ENCODE measurements at places on chromosomes 11 and 22.
A peak's percentile ranks its signal among the peaks of the same experiment; 100 is the strongest.

DNA sequence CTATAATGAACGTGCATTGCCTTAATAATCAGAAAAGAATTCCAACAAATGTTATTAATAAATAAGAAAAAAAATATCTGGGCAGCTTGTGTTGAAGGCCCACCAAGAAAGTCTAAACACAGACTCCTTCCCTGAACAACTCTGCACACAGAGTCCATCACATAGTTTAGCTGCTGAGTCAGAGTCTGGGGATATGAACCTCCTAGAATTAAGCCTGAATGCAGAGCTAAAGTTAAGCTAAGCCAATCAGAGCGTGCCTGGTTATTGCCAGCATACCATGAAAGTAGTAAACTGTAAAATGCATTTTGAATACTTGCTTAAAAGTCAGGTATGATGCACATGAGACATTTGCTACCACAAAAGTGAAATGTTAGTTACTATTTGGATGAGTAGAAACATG lies 25.6 kb upstream of the TENM4 start:
- DNase-seq = no peak

DNA sequence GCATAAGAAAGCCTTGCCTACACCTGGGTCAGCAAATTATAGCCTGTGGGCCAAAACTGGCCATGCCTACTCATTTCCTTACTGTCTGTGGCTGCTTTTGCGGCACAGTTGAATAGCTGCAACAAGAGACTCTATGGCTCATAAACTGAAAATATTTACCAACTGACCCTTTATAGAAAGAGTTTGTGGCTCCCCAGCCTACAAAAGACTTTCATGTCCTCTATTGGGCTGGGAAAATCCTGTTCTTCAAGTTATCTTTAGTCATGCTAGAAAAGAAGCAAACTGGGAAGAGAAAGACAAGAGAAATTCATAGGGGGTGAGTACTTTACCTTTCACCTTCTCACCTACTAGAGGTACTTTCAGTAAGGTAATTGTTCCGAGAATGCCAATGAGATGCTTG lies 175.1 kb downstream of the SWAP70 start:
- no peak for DNase-seq

GRCh38 chr11:86596861-86597586 lies 75.4 kb downstream of the ME3 start:
- no peak for DNase-seq

DNA sequence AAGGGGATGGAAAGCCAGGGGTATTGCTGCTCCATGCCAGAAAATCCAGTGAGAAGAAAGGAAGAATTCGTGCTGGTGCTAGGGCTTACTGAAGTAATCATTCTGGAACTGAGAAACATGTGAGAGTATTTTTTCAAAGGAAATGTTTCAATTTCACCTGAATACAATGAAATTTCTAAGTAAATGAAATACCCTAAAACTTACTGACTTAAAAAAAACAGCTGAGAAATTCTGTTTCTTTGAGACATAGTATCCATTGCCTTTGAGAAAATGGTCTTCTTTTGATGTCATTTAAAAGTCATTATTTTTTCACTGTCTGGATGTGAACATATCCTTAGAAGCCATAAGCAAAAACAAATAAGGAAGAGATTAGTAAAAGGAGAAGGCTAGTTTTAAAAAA lies at the start of gene OR51V1:
Gene OR51V1, minus strand, starts transcription at position 101 of the 400 bp plus-strand sequence. Its CDS starts 0 bp downstream, at position 101.
- no peak for DNase-seq

DNA sequence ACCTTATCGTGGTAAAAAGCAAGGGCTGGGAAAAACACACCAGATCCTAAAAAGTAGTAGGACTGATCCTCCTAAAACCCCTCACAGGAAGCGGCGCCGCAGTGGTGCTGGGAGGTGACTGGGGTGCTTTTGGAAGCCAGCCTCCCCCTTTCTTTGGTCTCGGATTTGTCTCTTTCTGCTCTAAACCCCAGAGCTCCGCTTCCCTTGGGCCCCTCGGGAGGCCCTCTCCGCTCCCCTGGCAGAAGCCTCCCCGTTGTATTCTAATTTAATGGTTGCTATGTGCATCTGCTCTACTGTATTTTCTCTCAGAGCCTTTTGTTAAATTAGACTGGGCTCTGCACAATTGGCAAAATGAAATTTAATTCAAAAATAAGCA lies 587.7 kb downstream of the OPCML start:
- DNase-seq = no peak

DNA sequence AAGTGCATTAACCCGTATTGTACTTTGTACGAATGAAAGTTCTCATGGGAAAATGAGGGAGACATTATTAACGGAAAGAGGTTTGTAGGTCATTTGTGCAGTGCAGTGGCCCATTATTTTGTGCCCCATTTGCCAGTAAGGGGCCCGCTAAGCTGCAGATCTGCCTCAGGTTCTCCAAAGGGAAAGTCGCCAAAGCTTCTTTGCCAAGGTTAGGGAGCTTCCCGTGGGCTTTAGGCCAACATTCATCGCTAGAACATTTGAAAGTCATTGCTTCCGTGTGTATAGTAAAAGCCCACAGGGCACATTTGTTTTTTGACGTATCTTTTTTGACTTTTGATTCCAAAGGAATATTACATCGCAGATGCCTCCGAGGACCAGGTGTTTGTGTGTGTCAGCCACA lies 61.0 kb upstream of the SORL1-AS1 start:
- DNase-seq = no peak

- no peak for DNase-seq
Measured at GRCh38 chr22:44707752-44708151, 5.7 kb downstream of the PRR5 start.

DNA sequence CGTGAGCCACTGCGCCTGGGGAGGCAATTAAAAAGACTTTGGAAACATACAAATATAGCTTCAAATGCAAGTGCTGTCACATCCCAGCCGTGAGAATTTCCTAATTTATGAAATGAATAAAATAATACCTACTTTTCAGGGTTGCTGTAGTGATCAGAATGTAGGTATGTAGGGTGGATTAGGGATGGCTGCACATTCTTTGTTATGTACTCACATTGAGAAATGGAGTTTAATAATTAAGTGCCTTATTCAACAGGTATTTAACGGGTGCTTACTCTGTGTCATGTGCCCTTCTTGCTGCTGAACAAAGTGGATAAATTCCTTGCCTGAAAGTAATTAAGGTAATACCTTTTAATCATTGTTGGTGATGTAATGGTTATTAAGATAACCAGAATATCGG lies 37.0 kb downstream of the MMP7 start:
- no peak for DNase-seq

DNA sequence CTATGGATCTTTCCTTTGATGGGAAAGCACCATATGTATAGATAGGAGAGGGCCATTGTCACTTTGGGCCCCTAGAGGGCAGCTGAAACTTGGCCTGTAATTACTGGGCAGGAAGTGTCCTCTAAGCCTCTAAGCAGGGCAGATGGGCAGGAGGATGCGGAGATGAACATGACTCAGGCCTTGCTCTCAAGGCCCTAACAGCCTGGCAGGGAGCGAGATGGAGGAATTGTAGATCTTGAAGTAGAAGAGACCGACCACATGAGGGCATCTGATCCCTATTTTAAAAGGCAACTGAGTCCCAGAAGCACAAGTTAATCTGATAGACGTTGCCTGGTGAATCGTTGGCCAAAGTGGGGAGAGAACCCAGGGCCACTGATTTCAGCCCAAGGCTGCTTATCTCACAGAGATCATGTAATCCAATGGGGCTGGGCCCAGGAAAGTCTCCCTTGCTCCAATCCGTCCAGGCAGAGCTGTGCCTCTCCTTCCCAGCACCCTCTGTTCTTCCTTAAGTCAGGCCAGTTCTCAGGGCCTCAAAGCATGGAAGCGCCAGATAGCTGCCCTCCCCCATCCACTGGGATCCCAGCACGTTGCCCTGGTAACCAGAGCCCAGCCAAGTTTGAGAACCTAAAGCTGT lies 2.5 kb upstream of the SEPTIN3 start:
- peak; percentile 55 for DNase-seq

- DNase-seq = peak; percentile 53
Measured at GRCh38 chr22:37472418-37473006, 13.7 kb downstream of the MFNG start.

DNA sequence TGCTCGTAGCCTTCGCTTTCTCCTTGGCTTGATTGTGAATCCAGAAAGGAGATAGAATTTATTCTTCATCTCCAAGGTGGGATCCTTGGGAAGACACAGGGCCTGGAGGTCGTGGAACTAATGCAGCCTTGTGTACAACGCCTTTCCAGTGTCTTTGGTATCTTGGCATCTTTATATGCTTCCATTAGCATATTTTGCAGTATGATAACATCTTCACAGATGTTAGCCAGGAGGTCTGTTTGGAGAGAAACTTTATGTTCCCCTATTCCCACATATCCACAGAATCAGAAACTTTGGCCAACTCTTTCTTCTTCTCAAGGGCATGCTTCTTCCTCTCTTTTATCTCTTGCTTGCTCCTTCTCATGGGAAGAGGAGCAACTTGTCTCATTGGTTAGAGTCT lies 101.2 kb downstream of the TRIM44 start:
- DNase-seq = no peak

- DNase-seq = peak; percentile 44
Measured at GRCh38 chr11:87421422-87421821, 383.7 kb downstream of the TMEM135 start.

- no peak for DNase-seq
Measured at GRCh38 chr11:59787816-59788215, 22.8 kb downstream of the MRPL16 start.

DNA sequence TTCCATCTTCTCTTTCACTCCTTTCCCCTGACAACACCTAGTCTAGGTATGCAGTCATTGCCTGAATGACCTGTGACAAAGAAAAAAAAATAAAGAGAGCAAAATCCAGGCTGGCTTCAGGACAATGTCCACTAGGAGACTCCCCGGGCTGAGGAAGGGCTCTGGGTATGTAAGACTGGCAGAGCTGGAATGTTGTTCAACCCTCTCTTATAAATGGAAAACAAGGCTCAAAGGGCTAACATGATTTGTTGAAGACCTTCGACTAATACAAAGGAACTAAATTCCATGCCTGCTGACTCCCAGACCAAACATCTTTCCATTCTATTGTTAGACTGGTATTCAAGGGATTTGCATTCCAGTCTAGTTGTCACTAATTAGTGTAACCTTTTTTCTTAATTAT lies 122.2 kb downstream of the ARL14EP start:
- DNase-seq = no peak

DNA sequence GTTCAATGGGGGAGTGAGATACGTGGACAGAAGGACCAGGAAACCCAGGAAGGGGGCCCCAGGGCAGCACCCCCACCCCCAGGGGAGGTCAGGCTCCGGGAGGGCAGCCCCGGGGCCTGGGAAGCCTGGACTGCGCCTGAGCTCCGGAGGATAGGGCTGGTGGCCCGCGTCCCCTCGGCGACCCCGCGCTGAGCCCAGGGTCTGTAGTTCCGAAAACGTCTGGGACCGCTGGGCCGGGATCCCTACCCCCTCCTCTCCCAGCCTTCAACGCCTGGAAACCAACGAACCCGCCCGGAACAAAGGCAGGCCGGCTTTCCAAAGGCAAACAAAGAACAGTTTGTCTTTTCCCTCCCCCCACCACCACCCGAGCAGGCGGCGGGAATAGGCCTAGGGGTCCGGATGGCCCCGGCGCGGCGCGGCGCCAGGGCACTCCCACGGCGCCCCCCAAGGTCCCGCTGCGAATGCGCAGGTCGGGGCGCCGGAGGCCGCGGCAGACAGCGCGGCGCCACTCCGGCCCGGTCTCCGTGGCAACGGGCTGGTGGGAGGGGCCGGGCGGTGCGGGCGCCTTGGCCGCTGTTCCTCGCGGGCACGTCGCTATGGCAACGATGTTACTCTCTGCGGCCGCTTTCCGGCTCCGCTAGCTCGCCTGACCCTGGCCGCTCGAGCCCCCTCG lies 58.5 kb downstream of the IGLL1 start:
- peak; percentile 69 for DNase-seq

GRCh38 chr11:68881320-68881719 lies 22.3 kb downstream of the MRPL21 start:
- no peak for DNase-seq

DNA sequence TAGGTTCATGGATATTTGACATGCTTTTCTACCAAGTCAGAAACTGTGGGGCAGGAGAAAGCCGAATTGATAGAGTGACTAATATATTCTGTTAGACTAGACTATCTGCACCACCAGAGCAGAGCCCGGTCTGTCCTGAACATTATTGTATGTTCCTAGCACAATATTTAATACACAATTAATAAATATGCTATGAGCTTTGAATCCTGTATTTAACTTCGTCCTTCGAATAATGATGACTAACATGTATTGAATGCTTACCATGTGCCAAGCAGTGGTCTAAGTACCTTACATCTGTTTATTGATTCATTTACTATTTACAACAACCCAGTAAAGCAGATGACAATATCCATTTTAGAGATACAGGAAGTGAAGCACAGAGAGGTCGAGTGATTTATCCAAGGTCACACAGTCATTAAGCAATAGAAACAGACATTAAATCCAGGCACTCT lies 44.8 kb upstream of the ANO3 start:
- no peak for DNase-seq

GRCh38 chr11:125886997-125887372 lies 483 bp upstream of the HYLS1 start:
- DNase-seq = peak; percentile 20

DNA sequence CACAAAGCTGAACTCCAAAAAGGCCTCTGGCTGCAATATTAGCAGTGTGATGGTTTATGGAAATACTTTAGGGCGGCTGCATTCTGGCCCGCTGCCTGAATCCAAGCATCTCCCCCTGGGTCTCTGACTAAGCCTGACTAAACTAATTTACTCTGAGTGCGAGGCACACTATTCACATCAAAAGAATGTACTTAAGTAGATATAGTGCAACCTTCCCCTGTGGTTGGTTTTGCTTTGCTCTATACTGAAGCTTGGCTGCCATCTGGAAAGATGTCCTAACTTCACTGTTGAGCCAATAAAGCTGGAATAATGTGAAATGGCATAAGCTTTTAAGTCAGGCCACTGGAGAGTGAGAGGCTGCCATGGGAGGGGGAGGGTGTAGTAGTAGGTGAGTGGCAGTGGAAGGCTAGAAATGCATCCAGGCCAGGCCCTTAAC lies 321.6 kb downstream of the AASDHPPT start:
- DNase-seq = no peak

- DNase-seq = no peak
Measured at GRCh38 chr11:7941608-7942007, at the start of gene OR10A3. TSS of gene OR10A3 (minus strand) at chr11:7941708. CDS start at chr11:7939520, 2,188 bp downstream.

GRCh38 chr11:11553573-11553972 lies 68.2 kb downstream of the GALNT18 start:
- DNase-seq = no peak

DNA sequence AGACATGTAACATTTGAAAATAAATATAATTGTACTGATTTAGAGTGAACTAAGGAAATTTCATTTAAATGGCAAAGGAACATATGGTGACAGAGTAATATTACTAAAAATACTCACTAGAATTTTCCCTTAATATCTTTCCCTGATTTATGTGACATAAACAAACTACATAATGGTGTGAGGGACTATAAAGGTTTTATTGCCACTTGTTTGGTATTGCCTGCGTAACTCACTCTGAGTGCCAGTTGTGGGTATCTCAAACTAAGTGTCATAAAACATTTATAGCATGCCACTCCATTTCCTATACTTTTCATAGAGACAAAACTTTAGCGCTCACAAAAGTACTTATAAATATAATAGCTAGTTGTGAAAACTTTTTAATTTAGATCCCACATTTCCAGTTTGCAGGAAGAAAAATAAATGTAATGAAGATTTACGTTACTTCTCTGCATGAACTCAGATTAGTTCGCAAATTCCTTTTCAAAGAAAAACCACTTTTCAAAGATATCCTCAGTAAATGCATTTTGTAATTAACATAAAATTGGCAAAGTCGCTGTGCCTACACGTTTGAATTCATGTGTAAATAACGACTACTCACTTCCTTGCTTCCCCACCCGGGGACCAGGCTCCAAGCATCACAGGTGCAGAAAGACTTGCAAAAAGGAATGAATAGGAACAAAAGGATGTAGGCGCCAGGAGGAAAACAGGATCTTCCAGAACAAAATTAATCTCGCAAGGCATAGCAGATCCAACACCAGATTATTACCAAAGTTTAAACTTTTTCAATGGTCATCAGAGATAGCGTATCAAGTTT lies 1.6 kb upstream of the QSER1 start:
- DNase-seq = no peak
